Mesenchymal stem cell (in vitro differentiated cells and primary cell): ENCODE measurements at places on chromosomes 11 and 22.

DNA sequence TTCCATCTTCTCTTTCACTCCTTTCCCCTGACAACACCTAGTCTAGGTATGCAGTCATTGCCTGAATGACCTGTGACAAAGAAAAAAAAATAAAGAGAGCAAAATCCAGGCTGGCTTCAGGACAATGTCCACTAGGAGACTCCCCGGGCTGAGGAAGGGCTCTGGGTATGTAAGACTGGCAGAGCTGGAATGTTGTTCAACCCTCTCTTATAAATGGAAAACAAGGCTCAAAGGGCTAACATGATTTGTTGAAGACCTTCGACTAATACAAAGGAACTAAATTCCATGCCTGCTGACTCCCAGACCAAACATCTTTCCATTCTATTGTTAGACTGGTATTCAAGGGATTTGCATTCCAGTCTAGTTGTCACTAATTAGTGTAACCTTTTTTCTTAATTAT lies 122.2 kb downstream of the ARL14EP start:
- DNase-seq = no peak

GRCh38 chr11:12164061-12165014 lies 53.9 kb downstream of the MICAL2 start:
- DNase-seq = peak; percentile 95

DNA sequence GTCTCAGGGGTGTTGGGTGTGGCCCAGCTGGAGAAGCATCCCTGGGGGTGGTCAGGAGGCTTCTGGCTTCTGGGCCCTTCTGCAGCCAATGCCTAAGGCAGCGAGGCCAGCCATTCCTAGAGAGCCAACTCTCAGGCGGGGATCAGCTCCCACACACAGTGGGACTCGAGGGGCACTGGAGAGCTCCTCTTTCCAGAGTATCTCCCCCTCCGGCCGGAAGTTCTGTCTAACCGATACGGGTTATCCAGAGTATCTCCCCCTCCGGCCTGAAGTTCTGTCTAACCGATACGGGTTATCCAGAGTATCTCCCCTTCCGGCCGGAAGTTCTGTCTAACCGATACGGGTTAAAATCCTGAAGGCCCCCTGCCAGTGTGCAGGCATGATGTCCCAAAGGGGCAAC lies 71.2 kb upstream of the B3GAT1 start:
- DNase-seq = no peak

GRCh38 chr22:49491726-49492125 lies 335.9 kb downstream of the BRD1 start:
- DNase-seq = no peak

GRCh38 chr22:41555325-41555982 lies 5.4 kb upstream of the CSDC2 start:
- no peak for DNase-seq

- peak; percentile 83 for DNase-seq
Measured at GRCh38 chr22:38135133-38135706, 24.7 kb upstream of the BAIAP2L2 start.

GRCh38 chr22:46848197-46848596 lies 85.7 kb downstream of the TBC1D22A start:
- DNase-seq = no peak

GRCh38 chr11:74949753-74950137 lies 679 bp downstream of the SPCS2 start:
- DNase-seq = peak; percentile 20

- DNase-seq = no peak
Measured at GRCh38 chr22:42596863-42597530, 17.7 kb downstream of the POLDIP3 start.

GRCh38 chr22:44541671-44542319 lies 43.8 kb upstream of the RTL6 start:
- DNase-seq = no peak

GRCh38 chr22:18056161-18056666 lies 21.6 kb upstream of the PEX26 start:
- DNase-seq = peak; percentile 82

- DNase-seq = peak; percentile 6
Measured at GRCh38 chr11:100396266-100396665, 290.8 kb upstream of the ARHGAP42 start.

DNA sequence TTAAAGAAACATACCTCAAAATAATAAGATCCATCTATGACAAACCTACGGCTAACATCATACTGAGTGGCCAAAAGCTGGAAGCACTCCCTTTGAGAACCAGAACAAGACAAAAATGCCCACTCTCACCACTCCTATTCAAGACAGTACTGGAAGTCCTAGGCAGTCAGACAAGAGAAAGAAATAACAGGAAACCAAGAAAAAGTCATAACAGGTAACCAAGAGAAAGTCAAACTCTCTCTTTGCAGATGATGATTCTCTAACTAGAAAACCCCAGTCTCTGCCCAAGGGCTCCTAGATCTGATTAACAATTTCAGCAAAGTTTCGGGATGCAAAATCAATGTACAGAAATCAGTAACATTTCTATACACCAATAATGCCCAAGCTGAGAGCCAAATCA lies 35.6 kb downstream of the TMEM123 start:
- DNase-seq = no peak

- no peak for DNase-seq
Measured at GRCh38 chr11:80855426-80855825, 1414.6 kb upstream of the TENM4 start.

- DNase-seq = peak; percentile 38
Measured at GRCh38 chr11:42521994-42522393, 789.8 kb upstream of the API5 start.

DNA sequence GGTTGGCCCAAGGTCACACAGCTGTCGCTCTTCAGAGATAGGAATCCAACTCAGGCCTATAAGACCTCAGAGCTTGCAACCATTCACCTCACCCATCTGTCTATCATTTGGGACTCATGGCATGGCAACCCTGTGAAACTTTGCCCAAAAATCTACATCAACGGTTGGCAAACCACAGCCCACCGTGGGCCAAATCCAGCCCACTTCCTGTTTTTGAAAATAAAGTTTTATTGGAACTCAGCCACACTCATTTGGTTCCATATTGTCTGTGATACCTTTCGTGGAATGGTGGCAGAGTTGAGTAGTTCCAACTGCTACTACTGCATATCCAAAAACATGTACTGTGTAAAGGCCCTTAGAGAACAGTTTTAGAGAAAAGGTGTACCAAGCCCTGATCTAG lies 307.8 kb downstream of the MN1 start:
- no peak for DNase-seq

DNA sequence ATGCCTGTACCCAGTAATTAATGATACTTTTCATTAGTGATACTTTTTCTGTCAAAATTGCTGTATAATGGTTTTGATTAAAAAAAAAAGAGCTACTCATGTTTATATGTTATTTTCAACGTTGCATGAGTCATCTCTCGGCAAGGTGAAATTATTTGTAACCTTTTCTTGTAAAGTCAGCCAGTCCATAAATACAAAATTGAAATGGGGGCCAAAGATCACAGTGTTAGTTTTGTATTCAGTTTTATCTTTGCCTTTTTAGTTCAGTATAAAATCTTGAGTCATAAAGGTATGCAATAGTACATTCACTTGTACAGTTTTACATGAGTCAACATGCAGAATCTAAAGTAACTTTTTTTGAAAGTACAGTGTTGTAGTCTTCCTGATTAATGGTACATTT lies 4.3 kb downstream of the ARHGEF12 start:
- DNase-seq = no peak

DNA sequence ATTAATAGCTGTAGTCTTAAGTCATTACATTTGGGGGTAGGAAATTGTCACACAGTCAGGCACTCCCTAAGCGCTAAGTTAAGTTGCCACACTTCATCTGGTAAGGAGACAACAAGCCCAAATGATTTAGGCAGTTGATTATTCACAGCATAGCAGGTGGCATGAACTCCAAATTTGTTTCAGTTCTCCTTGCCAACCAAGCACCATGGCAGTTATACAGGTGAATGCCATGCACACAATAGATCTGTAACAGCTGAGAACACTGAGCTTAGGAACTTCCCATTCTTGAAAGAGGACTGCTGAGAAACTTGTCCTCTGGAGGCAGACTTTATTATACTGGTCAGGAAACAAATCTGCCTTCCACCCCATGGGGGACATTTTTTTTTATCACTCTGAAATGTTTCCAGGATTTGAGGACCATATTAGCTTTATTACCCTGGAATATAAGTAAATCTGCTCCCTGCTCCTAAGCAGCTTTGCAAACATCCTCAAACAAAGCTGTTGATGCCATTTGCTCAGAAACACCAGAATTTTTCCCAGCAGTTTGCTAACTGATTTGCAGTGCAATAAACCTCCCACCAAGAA lies 5.1 kb upstream of the INTS4 start:
- no peak for DNase-seq

DNA sequence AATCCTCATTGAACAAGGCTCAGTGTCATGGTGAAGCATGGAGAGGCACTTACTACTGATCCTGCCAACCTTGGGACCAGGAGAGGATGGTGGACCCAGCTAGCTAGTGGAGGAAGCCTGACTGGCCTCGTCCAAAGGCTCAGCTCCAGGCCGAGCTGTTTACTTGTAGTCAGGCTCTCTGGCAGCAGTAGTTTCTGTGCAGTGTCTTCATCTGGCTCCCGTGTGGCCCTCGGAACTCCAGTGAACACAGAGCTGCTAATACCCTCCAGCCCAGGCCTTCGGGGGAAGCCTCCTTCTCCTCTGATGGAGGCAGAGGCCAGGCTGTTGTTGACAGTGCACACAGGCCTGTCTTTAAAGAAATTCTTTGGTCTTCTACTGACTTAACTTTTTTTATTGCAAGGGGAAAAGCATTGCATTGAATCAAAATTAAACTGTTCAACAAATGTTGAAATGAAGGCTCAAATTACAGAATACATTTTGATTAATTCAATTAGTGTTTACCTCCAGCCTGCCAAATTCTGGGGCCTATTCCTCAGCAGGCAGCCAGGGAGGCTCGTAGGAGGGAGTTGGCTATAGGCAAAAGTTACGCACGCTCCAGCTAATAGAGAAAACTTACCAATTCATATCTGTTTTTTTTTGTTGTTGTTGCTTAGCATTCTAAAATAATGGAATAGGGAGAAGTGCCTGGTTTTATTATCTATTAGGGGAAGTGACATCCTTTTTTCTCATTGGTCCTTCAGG lies 18.8 kb downstream of the PPFIBP2 start:
- DNase-seq = no peak

DNA sequence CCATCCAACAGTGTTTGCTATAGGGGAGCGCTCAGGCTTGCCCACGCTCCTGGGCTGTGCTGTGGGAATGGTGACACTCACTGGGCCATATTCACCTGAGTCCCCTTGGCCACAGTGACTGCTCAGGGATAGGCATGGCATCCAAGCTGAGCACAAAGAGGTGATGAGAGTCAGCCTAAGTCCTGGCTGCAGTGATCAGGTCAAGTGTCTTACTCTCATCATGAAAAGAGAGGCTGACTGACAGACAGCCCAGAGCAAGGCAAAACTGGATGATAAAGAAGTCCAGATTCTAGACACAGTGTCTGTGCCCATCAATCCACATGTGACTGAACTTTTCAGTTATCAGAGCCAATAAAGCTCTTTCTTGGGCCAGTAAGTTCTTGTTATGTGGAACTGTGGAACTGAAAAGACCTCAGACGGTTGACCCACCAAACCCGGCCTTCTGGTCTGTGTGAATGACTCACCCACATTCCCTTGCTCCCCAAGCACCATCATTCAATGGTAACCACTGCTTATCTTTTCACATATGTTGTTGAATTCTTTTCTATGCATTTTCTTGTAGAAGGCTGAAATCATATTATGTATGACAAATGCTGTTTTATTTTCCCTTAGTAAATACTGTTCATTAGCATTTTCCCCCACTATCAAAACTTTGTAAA lies 43.2 kb upstream of the YPEL1 start:
- peak; percentile 83 for DNase-seq

DNA sequence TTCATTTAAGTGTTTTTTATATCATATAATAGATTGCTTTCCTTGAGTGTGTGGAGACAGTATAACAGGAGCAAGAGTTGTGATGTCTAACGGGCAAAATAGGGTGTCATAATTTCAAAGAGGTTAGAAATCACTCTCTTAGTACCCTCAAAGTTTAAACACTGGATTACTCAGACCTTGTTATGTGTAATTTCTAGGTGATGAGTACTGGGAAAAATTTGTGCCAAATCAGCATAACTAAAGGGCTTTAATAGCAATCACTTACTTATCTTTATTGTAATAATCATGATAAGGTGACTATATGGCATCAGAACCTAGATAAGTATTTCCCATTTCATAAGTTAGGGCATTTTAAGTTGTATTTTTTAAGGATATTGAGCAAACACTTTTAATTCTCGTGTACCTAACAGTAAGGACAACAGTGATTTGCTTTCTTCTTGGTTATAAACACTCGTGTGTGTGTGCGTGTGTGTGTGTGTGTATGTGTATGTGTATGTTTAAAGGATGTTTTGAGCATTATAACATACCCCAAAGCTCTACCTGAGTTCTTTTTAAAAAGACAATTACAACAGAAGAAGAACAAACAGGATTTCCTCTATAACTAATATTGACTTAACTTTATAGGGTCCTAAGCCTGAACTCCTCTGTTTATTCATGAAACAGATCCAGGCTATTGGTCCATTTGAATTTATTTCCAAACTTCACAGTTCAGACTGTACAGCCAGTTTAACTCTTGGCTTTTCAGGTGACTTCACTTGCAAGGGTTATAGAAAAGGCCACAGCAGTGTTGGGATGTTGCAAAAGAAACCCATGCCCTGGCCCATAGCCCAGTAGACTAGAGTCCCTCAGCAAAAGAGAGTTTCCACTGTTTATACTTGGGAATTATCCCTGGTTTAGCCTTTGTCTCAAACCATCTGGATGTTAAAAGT lies 23.7 kb upstream of the PDE3B start:
- DNase-seq = peak; percentile 64

- DNase-seq = peak; percentile 65
Measured at GRCh38 chr11:132058211-132058772, 687.9 kb downstream of the NTM start.

DNA sequence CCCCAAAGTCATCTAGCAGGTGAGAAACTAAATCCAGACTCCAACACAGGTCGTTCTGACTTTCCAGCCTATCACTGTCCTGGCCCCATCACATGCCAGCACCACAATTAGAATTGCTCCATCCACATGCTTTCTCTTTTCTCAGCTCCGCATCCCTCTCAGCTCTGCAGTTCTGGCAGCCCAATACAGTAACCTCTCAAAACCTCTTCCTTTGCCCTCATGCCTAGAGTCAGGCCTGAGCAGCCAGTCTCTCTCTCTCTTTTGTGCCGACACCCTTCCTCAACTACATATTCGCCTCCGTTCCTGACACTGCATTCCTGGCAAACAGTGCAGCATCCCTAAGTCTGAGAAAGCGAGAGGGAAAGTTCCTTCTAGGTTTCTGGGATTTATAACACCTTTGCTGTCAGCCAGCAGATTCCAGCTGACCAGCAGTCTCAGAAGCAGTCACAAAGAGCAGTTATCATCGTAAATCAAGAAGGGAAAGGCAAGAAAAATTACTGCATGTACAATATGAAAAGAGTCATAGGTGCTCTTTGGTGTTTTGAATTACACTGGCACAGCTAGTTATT lies 258.0 kb downstream of the FAT3 start:
- DNase-seq = no peak

GRCh38 chr11:9719566-9720289 lies 55.9 kb downstream of the SWAP70 start:
- DNase-seq = no peak
